ENCODE measurements at places on chromosomes 2 and 18.

GRCh38 chr18:65938592-65939372 is 188.0 kb downstream of the CDH7 start:
- DNase-seq = peak; percentile 7

GRCh38 chr2:158745067-158745865 is 49.9 kb upstream of the DAPL1 start:
- peak; percentile 16 for DNase-seq

DNA sequence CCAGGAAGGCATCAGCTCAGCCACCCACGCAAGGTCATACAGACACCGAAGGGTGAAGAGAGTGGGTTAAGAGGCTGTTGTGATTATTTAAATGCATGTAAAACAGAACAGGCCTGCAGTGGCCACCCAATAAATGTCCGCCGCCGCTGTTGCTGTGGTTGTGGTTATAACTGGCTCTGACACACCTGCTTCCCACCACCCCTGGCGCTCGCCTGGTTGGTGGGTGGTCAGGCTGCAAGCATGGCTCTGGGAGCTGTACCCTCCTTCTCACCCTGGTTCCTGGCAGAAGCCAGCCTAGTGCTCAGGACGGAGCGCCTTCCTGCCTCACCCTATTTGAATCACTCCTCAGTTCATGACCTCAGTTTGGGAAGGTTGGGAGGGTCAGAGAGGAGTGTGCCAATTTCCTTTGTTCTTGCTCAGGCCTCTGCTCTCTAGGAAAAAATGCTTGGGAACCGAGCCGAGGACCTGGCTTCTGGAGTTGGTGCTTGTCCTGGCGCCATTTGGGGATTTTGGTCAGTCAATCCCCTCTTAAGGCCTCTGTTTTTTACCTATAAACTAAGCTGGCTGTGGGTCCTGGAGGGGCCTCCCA is 5.3 kb upstream of the CRYBA2 start:
- no peak for DNase-seq

GRCh38 chr2:144382849-144383248 is 137.1 kb downstream of the ZEB2 start:
- DNase-seq = peak; percentile 60

DNA sequence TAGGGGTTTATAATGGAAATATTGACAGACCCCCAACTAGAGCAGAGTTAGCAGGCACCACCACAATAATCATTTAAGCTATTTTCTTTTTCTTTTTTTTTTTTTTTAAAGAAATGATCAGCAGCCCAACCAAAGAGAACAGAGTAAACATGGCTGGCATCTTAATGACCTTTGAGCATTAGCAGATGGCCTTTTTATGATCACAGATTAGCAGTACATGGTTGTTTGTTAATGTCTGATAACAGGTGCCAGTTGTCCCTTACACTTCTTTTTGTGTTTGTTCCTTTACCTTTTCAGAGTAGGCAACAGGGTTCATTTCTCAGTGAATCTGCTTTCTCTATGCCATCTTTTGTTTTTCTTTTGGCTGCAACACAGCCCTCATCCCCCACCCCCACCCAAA is 747.0 kb downstream of the BCL11A start:
- DNase-seq = no peak

GRCh38 chr2:174574657-174575056 is 22.9 kb downstream of the WIPF1 start:
- DNase-seq = no peak

DNA sequence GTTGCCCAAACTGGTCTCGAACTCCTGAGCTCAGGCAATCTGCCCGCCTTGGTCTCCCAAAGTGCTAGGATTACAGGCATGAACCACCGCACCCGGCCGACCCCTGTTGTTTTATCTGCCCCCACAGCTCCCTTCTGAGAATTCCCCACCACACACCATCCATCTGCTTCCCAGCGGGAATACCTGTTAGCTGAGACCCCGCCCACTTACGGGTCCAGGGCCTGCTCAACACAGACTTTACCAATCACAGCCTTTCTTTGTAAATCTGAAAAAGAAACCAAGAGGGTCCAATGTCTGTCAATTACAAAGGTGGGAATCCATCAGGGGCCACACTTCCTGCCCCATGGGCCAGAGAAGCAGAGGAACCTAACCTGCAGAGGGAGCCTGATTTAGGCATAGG is 14.2 kb upstream of the CABLES1 start:
- no peak for DNase-seq

DNA sequence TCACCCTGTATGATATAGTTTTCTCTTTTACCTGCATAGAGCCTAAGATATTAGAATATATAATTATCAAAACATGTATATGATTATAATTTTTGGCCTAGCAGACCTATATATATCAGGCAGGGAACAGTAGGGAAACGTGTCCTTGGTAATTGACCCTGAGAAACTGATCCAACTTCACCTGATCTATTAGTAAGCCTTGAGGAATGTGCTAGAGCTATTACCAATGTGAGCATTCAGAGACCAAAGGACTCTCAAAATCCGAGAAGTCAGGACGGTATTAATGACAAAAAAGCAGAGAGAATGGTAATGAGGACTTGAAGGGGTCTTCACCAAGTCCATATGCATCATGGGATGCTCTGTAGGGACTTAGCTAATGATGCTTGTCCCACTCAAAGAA is 571.9 kb downstream of the CPS1 start:
- DNase-seq = no peak

- no peak for DNase-seq
Observed at GRCh38 chr2:179338681-179339080, 74.0 kb upstream of the SESTD1 start.

- DNase-seq = no peak
Observed at GRCh38 chr2:37317746-37318145, 6.9 kb downstream of the PRKD3 start.

GRCh38 chr2:15649561-15650255 is 58.0 kb downstream of the DDX1 start:
- DNase-seq = no peak

DNA sequence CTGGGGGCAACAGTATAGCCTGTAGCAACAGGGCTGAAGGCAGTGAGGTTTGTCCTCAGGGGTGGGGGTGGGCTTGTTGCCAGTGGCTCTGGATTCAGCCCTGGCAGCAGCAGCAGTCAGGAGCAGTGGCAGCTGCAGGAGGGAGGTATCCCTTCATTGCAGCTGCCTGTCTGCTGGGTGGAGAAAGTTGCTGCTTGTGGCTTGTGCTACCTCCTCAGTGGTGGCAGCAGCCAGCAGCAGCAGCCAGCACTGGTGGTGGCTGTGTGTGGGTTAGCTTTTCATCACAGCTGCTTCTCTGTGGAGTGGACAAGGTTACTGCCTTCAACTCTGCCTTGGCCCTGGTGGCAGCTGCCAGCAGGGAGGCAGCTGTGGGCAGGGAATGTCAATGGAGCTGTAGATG is 94.9 kb downstream of the ARL6IP6 start:
- DNase-seq = no peak

DNA sequence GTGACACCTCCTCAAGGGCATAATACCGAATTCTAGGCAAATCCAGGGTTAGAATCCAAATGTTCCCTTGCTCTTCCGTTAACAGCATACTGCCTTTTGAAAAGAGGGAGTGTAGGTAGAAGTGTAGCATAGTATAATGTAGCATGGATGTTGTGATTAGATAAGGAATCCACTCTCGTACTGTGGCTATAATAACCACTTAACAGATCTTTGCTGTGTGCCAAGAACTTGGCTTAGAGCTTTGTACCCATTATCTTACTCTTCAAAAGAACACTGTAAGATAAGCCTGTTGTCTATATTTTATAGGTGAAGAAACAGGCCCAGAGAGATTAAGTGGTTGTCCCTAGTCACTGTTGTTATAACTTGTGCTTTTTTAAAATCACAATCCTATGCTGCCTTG is 24.2 kb downstream of the WDR75 start:
- no peak for DNase-seq

DNA sequence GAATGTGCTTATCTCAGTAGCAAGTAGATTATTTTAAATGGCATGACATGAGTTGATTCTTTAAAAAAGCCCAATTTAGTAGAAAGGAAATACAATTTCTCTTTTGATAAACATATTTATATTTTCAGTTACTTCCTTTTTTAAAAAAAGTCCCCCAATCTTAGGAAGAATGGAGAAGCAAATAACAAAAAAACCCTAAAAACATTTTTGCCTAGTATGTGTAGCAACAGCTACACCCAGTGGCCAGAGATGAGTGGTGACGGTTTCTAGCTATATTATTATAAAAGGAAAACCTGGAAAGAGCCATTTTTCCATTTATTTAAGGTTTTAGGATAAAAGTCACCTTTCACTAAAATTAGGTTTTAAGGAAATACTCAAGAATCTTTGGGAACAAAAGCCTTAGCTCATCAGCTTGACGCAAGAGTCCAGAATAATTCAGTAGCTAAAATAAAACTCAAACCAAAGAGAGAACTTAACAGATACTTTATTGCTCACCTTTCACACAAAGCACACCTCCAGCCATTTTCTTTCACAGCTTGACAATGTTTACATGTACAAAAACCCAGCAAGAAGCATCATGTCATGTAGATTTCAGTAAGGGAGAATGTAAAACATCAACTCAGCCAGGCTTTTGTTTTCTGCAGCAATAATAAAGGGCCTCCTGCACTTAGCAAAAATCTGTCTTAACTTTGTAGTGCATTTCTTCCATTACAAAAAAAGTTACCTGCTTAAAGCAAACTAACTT is 15.7 kb downstream of the FAM98A start:
- peak; percentile 5 for DNase-seq

DNA sequence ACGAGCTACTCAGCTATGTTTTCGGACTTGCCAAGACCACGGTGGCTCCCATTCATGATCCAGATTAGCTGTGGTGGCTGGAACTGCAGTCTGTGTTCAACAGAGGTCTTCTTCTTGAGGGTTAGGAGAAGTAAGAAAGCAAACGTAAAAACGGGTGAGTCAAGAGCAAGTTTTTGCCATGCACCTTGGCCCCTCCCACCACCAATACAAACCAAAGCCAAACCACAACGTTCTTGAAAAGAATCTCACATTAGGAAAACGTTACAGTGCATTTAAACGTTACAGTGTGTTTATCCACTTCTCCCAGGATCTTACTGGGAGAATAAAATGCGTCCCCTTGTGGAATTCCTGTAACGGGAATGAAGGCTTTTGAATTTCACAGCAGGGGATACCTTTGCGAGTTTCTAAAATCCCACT is 725 bp downstream of the FBXO48 start:
- DNase-seq = no peak

GRCh38 chr2:224523626-224524577 is 61.3 kb downstream of the CUL3 start:
- no peak for DNase-seq

DNA sequence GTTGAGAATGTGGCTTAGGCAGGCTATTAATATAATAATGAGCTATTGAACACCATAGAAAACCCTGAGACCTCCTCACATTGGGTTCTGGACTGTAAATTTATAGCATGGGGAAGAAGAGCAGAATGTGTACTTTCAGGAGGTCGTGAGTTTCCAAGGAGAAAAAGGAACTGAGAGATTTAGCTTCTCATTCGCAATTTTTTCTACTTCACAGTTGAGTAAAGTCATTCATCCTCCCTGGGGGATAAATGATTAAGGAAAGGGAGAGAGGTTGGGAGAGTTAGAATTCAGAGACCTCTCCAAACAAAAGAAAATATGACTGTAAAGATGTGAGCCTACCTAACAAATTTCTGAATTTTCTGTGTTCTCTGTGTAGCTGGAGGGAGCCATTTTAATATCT is 205.8 kb upstream of the CYRIA start:
- DNase-seq = no peak

- DNase-seq = peak; percentile 16
Observed at GRCh38 chr2:156110890-156111289, 221.6 kb downstream of the NR4A2 start.

DNA sequence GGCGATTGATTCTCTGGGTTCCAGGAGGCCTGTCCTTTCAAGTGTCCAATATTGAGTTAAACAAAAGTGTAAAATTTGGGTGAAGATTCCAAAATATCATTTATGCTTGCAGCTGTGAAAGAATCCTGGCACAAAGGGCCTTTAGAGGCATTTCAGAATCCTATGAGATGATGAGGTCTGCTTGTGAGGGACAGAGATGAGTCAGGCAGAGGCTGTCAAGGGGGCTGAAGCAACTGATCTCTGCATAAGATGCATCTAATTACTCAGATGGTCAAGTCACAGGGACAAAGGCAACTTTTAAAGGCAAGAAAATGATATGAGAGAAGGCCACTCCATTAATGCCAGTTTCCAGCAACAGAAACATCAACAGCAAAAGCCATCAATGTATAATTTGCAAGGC is 78.8 kb downstream of the FHOD3 start:
- DNase-seq = no peak

DNA sequence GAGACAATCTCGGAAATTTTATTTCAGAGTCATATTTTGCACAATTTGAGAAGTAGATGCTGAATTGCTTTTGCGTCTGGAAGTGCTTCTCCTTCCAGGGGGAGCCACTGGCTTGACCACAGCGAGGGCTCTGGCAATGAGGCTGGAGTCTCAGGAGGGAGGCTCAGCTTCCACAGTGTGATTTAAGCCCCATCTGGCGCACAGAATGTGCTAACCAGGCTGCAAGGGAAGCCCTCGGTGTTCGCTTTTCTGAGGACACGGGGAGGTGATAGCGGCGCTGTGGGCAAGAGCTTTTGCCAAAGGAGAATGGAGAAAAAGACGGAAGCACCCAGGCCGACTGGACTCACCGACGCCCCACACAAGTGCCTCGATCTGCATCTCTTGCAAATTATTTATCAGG is 52.4 kb downstream of the ADI1 start:
- no peak for DNase-seq

GRCh38 chr2:162221064-162221463 is 22.2 kb downstream of the FAP start:
- DNase-seq = peak; percentile 13

GRCh38 chr2:191811807-191812602 is 34.9 kb downstream of the CAVIN2 start:
- DNase-seq = no peak

DNA sequence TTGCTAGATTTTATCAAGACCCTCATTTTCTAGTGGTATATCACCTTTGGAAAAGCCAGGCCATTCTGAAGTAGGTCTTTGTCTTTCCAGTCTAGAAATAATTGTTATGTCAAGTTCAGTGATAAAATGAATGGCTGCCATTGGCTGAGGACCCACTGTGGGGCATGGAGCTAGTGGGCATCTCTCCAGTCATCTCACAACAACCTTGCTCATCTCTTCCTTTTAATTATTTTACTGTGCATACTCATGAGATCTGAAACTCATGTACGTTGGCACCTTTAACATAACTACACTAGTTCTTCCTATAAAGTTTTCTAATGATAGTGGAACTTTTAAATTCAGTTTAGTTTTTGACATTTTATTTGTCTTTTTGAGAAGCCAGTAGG is 240.9 kb downstream of the SLC8A1 start:
- no peak for DNase-seq

DNA sequence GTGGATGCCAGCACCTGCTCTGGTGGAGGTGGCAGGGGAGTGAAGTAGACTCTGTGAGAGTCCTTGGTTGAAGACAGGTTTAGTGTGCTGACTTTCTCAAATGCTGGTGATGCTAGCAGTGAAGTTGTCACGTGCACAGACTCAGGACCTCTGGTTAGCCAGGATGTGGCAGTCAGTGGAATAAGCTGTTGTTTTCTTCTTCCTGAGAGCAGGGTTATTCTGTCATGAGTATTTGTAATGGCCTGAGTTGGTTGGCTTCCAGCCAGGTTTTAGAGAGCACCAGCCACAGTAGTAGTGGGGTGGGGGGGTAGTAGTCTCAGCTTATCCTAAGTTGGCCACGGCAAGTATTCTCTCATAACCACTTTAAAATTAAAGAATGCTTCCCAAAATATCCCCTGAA is 238.5 kb upstream of the FBXO11 start:
- DNase-seq = no peak
